ENCODE measurements at places on chromosomes 7 and 10.

DNA sequence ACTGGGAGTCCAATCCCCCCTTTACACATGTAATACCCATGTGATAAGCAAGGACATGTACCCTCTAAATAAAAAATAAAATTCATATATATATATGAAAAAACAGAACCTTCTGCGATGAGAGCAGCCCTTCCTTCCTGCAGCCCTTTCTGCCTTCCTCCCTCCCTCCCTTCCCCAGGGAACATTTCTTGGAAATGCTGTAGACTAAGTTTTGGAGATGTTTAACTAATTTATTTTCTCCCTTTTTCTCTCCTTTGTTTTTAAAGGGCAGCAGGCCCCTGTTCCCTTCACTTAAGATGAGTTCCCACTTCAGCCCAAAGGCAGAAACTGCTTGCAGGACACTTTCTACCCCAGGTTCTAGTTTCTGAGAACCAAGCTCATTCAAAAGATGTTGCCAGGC is 179.2 kb downstream of the FRMD4A start:
- no peak for DNase-seq

GRCh38 chr7:150367677-150368095 is 936 bp upstream of the REPIN1 start:
- DNase-seq: no peak

DNA sequence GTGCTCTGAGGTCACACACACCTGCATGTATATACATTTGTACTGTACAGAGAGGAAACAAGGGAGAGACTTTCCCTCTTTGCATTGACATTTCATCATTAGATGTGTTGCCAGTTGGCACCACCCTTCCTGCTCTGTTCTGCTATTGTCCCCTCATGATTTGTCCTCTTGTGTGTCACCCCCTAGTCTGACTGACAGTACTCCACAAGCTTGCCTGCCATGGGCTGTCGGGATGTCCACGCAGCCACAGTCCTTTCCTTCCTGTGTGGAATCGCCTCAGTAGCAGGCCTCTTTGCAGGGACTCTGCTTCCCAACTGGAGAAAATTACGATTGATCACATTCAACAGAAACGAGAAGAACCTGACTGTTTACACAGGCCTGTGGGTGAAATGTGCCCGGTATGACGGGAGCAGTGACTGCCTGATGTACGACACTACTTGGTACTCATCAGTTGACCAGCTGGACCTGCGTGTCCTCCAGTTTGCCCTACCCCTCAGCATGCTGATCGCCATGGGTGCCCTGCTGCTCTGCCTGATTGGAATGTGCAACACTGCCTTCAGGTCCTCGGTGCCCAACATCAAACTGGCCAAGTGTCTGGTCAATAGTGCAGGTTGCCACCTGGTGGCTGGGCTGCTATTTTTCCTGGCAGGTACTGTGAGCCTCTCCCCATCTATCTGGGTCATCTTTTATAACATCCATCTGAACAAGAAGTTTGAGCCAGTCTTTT is 9.4 kb downstream of the CLDN12 start:
- no peak for DNase-seq

DNA sequence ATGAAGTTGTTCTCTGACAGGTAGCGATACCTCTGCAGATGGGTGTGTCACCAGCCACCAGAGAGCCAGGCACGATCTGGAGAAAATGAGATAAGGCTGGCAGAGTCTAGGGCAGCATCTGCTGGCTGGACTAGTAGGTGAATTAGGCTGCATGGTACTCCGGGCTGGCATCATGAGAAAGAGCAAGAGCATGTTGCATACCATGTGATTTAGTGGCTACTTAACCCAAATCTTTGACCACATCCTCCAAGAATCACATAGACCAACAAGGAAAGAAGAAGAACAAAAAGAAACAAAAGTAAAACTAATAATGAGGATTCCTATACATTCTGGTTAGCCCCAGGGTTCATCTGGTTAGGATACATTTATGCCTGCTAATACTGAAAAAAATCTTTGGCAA is 23.4 kb upstream of the FAM170B start:
- no peak for DNase-seq

GRCh38 chr7:12567015-12567414 is 3.5 kb upstream of the SCIN start:
- no peak for DNase-seq

DNA sequence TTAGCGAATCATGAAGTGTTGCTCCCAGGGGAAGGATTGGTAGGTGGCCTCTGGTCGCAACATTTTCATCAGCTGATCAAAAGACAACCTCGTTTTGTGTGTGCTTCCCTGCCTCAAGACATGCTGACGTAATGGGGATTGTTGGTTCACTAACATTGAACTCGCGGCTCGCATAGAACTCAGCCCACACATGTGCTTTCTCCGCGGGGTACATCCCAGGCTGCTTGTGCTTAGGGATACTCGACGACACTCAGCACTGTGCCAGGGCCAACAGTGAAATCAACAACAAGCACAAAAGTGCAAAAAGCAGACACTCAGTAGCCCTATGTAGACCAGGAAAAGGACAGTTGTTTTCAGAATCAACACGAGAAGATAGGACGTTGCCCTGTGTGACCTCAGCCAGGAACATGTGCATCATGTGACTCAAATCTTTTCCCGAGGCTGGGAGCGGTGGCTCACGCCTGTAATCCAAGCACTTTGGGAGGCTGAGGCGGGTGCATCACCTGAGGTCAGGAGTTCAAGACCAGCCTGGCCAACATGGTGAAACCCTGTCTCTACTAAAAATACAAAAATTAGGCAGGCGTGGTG is 20.8 kb downstream of the WIPI2 start:
- no peak for DNase-seq

- DNase-seq: no peak
Observed at GRCh38 chr7:137933270-137934017, 68.4 kb downstream of the CREB3L2 start.

DNA sequence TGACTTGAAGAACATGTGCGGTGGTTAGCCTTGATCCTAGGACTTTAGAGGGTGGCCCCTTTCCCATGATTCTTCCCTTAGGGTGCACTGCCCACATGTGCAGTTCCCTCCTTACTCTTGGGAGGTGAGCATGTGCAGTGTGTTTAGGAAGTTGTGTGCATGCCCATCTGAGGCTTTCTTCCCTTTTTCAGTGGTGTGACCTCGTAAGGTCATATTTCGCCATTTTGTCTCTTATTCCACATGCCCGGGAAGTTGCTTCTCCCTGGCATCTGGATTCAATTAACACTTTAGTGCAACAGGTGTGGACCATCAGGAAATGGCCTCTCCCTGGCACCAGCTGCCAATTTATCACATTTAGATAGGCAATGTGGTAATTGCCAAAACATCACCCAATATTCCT is 380.6 kb upstream of the VSTM2A start:
- no peak for DNase-seq

- no peak for DNase-seq
Observed at GRCh38 chr10:29239569-29240472, 49.0 kb upstream of the LYZL1 start.

GRCh38 chr10:108765794-108766193 is 1157.5 kb downstream of the XPNPEP1 start:
- no peak for DNase-seq

DNA sequence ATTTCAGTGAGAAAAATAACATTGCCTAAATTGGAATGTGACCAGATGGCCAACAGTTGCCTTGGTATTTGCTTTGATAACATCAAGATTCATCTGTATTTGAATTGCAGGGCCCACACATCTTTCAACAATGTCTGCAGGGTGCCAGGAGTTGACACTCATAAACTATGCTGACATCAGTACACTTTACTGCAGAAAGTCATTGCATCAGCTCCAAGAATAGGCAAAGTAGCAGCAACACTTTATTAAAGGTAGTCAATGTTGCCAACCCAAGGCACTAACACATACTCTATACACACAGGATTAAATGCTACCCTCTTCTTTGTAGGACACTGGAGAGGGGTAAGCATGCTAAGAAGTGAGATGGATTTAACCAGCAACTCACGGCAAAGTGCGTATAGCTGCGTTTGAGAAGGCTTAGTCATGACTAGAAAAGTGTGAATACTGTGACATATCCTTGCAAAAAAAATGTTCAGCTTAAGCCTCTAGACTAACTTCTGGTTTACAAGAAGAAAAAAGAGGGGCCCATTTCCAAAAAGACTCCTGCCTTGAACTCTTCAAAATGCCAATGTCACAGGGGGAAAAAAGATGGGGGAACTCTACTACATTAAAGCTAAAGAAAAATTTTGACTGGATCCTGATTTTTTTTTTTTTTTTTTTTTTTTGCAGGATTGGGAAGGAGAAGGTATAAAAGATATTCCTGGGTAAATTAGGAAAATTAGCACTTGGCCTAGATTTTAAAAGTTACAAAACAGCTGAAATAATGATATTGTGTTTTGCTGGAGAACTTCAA is 2.2 kb downstream of the BBIP1 start:
- DNase-seq: no peak

DNA sequence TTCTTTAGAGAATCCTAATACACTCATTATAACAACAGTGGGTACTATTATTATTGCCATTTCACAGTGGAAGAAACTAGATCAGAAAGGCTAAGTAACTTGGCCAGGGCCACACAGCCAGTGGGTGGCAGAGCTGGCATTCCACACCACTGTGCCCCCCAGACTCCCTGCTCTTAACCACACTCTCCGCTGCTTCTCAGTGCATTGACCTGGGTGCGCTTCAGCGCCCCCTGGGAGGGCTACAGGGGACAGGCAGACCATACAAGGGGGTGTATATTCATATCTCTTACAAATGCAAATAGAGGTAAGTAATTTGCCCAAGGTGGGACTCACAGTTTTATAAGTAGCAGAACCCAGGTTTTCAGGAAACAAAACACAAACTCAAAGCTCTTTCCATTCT is 77.0 kb upstream of the NMT2 start:
- DNase-seq: no peak

- no peak for DNase-seq
Observed at GRCh38 chr7:98137826-98138151, 31.1 kb downstream of the LMTK2 start.

DNA sequence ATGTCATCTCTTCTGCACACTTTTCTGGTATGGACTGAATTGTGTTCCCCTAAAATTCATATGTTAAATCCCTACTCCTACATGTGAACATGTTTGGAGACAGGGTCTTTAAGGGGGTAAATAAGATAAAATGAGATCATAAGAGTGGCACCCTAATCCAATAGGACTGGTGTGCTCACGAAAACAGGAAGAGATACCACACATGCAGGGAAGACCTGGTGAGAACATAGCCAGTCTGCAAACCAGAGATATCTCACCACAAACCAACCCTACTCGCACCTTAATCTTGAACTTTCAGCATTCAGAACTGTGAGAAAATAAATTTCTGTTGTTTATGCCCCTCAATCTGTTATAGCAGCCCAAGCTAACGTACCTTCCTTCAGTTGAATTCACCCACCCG is 51.8 kb downstream of the VWDE start:
- no peak for DNase-seq
